ENCODE measurements at places on chromosomes 7 and 10. TPM values are rescaled to one million over a fixed set of nuclear protein-coding genes. Genes with fewer than 3 reads are reported as not detected.

Gene FOXP2
- total RNA-seq, result 24.7 TPM

- no peak overlapping the region for H3K4me3 ChIP-seq
- H3K4me1 ChIP-seq, result peaks cover 33% of the 10 kb centered on the region
- H3K36me3 ChIP-seq, result no peaks in the 10 kb centered on the region
- H3K27me3 ChIP-seq, result no peaks in the 10 kb centered on the region
- peak; percentile 94 for DNase-seq
Measured at GRCh38 chr10:88089498-88089897, 226.1 kb downstream of the PTEN start.

DNA sequence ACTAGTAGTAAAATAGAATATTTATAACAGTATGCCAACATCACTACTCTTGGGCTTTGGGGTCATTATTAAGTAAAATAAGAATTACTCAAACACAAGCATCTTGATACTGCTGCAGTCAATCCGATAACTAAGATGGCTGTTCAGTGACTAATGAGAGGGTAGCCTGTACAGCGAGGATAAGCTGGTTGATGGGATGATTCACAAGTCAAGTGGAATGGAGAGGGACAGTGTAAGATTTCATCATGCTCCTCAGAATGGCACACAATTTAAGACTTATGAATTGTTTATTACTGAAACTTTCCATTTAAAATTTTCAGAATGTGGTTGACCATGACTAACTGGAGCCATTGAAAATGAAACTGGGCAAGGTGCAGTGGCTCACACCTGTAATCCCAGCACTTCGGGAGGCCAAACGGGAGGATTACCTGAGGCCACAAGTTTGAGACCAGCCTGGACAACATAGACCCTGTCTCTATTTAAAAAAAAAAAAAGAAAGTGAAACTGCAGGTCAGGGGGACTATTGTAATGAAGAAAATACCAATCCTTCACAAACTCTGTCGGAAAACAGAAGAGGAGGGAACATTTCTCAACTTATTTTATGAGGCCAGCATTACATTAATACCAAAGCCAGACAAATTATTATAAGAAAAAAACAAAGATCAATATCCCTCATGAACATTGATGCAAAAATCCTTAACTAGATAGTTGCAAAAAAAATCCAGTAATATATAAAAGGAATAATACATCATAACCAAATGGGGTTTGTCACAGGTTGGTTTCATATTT, 11.2 kb downstream of the AVL9 start:
- no peak overlapping the region for H3K27ac ChIP-seq
- no peaks in the 10 kb centered on the region for H3K36me3 ChIP-seq
- no peak overlapping the region for H3K4me3 ChIP-seq
- no peaks in the 10 kb centered on the region for H3K27me3 ChIP-seq
- no peaks in the 10 kb centered on the region for H3K4me1 ChIP-seq

DNA sequence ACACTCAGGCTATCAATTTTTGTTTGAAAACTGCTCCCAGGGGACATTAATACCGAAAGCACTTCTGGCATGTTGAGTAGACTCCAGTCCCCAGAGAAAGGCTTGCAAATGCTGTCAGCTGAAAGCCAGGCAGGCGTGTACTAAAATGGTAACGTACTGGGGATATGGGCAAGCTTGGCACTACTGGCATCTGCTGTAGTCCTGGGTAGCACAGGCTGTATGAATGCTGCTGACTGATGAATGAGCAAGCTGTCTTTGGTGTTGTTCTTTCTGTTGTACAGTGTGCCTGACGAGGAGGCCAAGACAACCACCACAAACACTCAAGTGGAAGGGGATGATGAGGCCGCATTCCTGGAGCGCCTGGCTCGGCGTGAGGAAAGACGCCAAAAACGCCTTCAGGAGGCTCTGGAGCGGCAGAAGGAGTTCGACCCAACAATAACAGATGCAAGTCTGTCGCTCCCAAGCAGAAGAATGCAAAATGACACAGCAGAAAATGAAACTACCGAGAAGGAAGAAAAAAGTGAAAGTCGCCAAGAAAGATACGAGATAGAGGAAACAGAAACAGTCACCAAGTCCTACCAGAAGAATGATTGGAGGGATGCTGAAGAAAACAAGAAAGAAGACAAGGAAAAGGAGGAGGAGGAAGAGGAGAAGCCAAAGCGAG, 53.5 kb upstream of the AGBL3 start:
- no peaks in the 10 kb centered on the region for H3K36me3 ChIP-seq
- peak; percentile 88 for DNase-seq
- peaks cover 70% of the 10 kb centered on the region for H3K4me1 ChIP-seq
- no peak overlapping the region for H3K4me3 ChIP-seq
- H3K27me3 ChIP-seq, result no peaks in the 10 kb centered on the region
- H3K27ac ChIP-seq, result peak overlapping the region; percentile 68

DNA sequence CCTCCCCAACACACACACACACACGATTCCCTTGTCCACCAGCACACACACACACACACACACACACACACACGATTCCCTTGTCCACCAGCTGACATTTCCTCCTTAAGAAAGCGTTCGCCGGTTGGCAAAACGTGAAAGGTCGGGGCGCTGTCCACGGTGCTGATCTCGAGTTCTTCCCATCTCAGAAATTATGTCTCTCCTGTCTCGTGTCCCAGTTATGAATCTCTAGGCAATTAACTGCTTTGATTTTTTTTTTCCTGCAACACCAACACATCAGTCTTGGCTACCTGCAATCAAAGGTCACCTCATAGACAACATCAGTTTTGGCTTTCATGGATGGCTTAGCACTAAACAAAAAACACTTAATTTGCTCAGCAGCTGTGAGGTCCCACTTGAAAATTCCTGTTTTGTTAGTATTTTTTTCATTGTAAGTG, 1.9 kb downstream of the INA start:
- no peak overlapping the region for H3K4me3 ChIP-seq
- H3K27ac ChIP-seq, result no peak overlapping the region
- peaks cover 5% of the 10 kb centered on the region for H3K4me1 ChIP-seq
- peak; percentile 30 for DNase-seq

All from thyroid gland (tissue), 4 donors.